ENCODE measurements at places on chromosomes 5 and 9.

GRCh38 chr9:128735373-128735772, 11.4 kb upstream of the ZDHHC12 start:
- DNase-seq = no peak

GRCh38 chr9:137161558-137162486, 8.0 kb downstream of the LRRC26 start:
- DNase-seq = no peak

- DNase-seq = no peak
These were observed 106.7 kb downstream of the PCSK5 start for GRCh38 chr9:75997206-75997605.

DNA sequence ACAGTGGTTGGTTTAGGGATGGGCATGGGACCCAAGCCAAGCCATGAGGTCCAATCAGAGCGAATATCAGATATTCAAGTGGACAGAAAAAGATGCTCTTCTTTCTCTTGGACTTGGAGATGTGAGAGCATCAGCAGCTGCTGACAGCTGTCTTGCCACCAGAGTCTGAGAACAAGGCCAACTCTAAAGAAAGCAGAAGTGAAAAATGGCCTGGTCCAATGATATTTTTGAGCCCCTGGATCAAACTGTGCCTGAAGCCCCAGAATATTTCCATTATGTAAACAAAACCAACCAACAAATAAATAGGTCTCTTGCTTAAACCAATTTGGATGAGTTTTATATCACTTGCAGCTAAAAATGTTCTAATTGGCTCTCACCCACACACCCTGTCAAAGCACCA, 30.7 kb upstream of the JADE2 start:
- DNase-seq = no peak

DNA sequence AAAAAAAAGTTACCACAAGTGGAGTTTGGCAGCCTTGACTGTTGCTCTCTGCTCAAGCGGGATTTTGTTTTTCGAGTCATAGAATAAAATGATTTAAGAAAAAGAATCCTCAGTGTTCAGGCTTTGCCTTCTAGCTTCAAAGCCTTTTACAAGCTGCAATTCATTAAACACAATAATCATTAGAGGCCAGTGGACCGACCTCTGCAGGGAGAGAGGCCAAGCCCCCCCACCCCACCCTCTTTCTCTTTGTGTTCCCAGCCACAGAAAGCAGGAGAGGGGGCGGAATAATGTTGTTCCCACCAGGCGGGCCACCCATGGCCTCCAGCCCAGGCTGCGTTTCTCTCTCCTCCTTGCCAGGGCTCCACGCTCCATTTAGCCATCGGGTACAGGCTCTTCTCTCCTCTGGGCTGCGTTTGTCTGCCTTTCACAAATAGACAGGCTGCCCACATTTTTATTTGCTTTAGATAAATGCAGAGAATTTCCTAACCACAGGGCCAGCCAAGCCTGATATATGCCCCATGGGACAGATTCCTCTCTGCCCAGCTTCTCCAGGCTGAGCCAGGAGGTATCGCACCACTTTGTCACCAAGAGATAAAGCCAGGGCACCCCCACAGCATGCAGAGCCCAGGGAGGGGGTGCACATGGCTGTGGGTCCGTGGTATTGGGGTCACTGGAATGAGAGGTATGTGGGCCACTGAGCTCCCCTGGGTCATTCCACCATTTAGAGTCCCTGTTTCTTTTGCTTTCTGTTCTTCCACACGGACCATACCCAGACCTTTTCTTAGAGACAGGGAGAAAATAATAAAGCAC, 318.8 kb downstream of the PIK3R1 start:
- DNase-seq = peak; percentile 69

DNA sequence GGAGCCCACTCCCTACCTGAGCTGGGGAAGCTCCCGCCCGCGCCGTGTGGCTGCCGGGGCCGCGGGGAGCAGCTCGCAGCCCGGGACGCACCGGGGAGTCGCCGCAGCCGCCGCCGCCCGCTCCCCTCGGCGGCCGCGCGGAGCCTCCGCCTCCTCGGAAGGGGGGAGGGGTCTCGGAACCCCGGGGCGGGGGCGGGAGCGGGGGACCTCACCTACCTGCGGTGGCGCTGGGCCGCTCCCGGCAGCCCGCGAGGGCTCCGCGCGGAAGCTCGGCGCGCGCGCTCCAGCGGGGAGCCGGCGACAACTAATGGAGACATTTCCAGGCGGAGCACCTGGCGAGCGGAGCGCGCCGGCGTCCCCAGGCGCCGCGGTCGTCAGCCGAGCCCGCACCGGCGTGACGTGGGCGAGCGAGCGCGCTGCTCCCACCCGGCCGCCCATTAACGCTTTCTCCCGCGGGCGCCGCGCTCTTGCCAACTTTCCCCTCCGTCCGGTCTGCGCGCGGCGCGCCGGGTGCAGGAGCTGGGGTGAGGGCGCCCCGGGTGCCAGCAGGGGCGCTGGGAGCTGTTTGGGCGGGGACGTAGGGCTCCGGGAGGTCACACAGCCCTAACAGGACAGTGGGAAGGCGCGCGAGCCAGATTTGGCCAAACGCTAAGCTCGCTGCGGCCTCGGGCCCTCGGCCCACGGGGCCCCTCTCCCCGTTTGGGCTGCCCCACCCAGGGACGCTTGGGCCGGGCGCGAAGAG, 4.3 kb upstream of the IRX4 start:
- no peak for DNase-seq

DNA sequence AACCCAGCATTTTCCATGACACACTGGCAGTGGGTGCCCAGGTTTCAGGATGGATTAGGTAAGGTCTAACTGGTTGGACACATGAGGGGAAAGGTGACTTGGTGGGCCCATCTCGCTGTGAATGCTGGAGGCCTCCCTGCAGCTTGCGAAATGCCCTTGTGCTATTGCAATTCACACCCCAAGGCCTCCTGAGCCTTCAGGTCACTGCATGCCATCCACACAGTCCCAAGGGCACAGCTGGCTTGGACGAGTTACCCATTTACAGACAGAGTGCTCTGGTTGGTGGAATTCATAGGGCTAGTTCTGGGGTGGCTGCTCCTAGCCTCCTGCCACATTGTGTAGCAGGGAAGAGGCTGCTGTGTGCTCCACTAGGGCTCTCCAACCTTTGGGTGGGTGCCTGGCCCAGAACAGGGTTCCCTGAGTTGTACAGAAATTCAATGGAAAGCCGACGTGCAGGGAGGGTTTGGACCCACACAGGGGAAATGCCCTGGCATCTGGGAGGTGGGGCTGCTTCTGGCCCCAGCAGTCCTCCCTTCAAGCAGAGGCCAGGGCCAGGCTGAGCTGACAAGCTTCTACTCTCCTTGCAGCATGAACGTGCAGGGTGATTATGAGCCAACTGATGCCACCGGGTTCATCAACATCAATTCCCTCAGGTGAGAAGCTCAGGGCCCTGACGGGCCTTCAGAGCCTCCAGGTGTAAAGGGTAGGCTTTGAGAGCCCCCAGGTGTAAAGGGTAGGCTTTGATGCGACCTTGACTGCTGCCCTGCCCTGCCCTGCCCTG, 54.3 kb downstream of the ASS1 start:
- DNase-seq = no peak

GRCh38 chr5:151886546-151887275, 37.9 kb downstream of the GLRA1 start:
- DNase-seq = no peak
